ENCODE measurements at places on chromosomes 7 and 10. TPM values are rescaled to one million over a fixed set of nuclear protein-coding genes. Genes with fewer than 3 reads are reported as not detected.

DNA sequence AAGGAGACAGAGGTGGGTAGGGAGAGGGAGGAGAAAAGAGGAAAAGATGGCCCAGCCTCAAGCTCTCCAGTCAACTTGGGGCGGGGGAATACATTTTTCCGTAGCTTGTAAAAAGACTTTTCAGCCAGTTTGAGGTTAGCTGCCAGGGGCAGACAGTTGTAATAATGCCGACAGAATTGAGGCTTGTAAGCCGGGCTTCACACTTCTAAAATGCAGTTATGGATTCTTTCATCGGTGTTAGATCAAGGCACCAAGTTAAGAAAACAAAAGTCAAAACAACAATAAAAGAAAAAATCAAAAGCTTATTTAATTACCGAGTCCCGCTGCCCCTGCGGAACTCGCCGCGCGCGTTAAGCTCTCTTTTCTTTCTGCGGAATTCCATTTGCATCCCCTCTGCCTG is 448 bp upstream of the EVX1 start:
- H3K36me3 ChIP-seq = no peaks in the 10 kb centered on the region
- no peak overlapping the region for H3K27ac ChIP-seq
- DNase-seq = no peak
- peaks cover 100% of the 10 kb centered on the region for H3K27me3 ChIP-seq

DNA sequence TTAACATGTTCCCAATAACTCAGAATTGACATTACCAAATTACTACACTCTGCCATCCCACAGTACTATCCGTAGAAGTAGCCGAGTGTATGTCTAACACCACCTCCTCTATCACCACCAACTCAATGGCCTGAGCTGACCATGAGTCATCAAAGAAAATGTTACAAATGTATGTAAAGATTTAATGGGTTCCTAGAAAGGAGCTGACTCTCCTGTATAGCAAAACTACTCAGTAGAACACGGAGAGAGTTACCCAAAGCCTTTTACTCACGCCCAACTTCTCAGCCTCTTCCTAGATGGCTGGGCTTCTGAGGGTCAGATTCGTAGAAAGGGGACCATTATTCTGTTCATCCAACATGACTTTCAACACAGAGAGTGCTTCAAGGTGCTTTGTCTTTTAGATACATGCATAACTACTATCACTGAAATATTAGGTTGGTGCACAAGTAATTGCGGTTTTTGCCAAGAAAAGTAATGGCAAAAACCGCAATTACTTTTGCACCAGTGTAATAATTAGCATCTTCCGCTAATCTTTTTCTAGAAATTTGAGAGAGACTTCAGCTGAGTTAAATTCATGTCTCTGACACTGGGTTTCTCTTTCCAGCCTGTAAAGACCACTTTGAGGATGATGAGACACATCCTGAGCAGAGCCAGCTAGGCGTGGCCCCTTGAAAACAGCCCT is 24.0 kb upstream of the NANOS1 start:
- no peak overlapping the region for H3K27ac ChIP-seq
- H3K27me3 ChIP-seq = no peaks in the 10 kb centered on the region
- DNase-seq = no peak
- H3K4me3 ChIP-seq = no peak overlapping the region
- H3K36me3 ChIP-seq = no peaks in the 10 kb centered on the region

The PVRIG gene
- total RNA-seq = not detected

The KIAA1549 gene
- total RNA-seq = 2.3 TPM

The PRSS2 gene
- total RNA-seq = not detected

The GNG11 gene
- 24.1 TPM for total RNA-seq

The MCM10 gene
- not detected for total RNA-seq

The KCND2 gene
- 0.91 TPM for total RNA-seq

The GRM3 gene
- total RNA-seq = not detected

Measured in esophagus muscularis mucosa (tissue), 4 donors.